ENCODE measurements at places on chromosomes 12 and 14. TPM values are rescaled to one million over a fixed set of nuclear protein-coding genes. Genes with fewer than 3 reads are reported as not detected.

Gene TRPV4
- total RNA-seq = 4.5 TPM

Gene ZC3H14
- 63.4 TPM for total RNA-seq

Gene TEDC1
- 7.9 TPM for total RNA-seq

Gene ZNF605
- total RNA-seq = 13.4 TPM

Gene HRK
- not detected for total RNA-seq

Gene RERG
- total RNA-seq = 19.6 TPM

Gene SRSF5
- total RNA-seq = 287 TPM

Gene AMDHD1
- total RNA-seq = 1.4 TPM

Gene DIO2
- total RNA-seq = 1.0 TPM

Gene MRPL52
- total RNA-seq = 58.4 TPM

Gene KRT75
- not detected for total RNA-seq

Gene GPR135
- total RNA-seq = 2.1 TPM

Gene HSP90AA1
- total RNA-seq = 490 TPM

Gene LIMA1
- total RNA-seq = 81.1 TPM

Gene INHBE
- not detected for total RNA-seq

Gene ELK3
- 41.2 TPM for total RNA-seq

Gene TMEM229B
- 5.4 TPM for total RNA-seq

Gene CSRP2
- total RNA-seq = 28.5 TPM

Gene MED13L
- 147 TPM for total RNA-seq

Gene CCDC60
- total RNA-seq = not detected

Gene SPIC
- total RNA-seq = not detected

Gene RERGL
- 0.72 TPM for total RNA-seq

Gene TAS2R9
- not detected for total RNA-seq

Gene MANSC4
- total RNA-seq = not detected

Gene CELA1
- total RNA-seq = not detected

Gene KRT74
- not detected for total RNA-seq

Gene B4GALNT1
- 0.93 TPM for total RNA-seq

Gene GRIP1
- total RNA-seq = 5.2 TPM

Gene FGF23
- not detected for total RNA-seq

Gene AQP2
- not detected for total RNA-seq

Gene WNT5B
- 2.3 TPM for total RNA-seq

Gene SIX1
- 0.14 TPM for total RNA-seq

Gene FERMT2
- total RNA-seq = 103 TPM

Gene RNASE4
- 42.5 TPM for total RNA-seq

Gene NFATC4
- total RNA-seq = 42.5 TPM

Gene METTL17
- 51.0 TPM for total RNA-seq

Gene MYH6
- total RNA-seq = 3.4 TPM

Measured in upper lobe of right lung (tissue), 1 donor.